ENCODE measurements at places on chromosomes 4 and X. TPM values are rescaled to one million over a fixed set of nuclear protein-coding genes. Genes with fewer than 3 reads are reported as not detected.
A peak's percentile ranks its signal among the peaks of the same experiment; 100 is the strongest.

The NMU gene
- total RNA-seq, result 71.2 TPM

The CLIC2 gene
- 5.9 TPM for total RNA-seq

The GC gene
- total RNA-seq, result 0.17 TPM

The CUL4B gene
- total RNA-seq, result 68.2 TPM

The F9 gene
- total RNA-seq, result 0.13 TPM

The RTL9 gene
- total RNA-seq, result 0.50 TPM

The LIMCH1 gene
- total RNA-seq, result 204 TPM

DNA sequence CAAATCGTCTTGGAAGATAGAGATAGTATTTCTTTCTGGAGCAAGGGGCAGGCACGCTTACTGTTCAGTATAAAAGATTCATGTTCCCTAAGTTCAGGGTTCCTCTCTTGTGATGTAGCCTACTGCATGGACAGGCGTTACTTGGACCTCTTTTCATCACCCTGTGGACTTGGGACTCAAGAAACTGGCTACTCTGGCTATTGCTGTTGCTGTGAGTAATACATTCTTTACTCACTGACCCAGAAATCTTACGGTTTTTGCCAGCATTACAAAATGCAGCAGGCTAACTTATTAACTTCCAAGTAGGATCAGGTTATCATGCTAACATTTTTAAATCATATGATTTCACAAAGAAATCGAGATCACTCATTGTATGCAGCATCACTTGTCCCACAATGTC, 12.8 kb upstream of the GUCY1B1 start:
- no peak for ATAC-seq

- no peak for ATAC-seq
Observed at GRCh38 chrX:13345037-13345436, 25.2 kb upstream of the ATXN3L start.

DNA sequence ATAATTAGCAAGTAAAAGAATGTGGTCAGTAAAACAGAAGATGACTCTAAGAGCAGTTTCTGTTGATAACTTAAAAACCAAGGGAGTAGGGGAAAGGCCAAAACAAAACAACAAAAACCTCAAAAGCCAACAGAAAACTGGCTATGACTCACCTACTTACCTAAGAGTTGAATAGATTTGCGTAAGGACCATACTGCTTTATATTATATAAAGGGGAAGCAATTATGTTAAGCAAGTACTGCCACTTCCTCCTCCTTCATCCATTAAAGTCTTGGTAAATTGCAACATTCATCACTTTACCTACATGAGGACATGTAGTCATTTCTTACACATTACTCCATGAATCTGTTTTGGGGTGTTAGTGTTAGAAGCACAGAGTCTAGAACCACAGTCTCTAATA, 85.9 kb upstream of the FAM47A start:
- ATAC-seq, result no peak

DNA sequence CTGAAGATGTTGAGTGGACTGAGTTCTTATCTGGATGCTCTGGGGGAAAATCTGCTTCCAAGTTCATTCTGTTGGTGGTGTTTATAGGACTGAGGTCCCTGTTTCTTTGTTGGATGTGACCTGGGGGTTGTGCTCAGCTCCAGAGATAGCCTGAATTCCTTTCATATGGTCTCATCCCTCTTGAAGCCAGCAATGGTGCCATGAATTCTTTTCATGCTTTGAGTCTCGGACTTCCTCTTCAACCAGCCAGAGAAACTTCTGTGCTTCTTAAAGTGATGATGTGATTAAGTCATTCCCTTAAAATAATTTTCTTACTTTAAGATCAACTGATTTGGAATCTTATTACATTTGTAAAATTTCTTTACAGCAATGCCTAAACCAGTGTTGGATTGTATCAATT, 233.8 kb upstream of the UGT8 start:
- no peak for ATAC-seq

GRCh38 chr4:1746919-1747602, 25.7 kb downstream of the TACC3 start:
- ATAC-seq, result no peak

DNA sequence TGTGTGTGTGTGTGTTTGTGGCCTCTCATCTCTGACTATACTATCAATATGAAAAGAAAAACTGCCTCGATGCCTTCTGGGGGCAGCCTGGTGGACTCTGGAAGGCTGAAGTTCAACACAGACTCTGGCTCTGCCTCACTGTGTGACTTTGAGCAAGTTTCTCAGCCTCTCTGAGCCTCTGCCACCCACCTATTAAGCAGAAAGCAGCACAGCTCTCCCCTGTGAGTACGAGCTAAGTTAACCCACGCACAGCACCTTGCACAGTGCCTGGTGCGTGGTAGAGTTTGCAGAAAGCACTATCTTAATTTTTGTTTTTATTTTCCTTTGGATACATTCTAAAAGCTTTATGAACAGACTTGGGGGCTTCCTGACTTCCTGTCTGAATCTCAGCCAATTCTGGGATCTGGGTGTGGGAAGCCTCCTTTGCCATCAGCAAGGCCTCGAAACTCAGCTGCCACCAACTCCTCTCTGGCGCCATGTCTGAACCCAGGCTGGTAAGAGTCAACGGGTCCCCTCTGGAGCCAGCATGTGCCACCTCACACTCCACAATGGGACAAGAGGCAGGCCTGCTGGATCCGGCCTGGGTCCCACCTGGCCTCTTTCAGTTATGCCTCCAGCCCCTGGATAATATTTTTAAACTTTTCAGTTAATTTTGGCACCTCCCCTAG, 57.3 kb downstream of the JAKMIP1 start:
- no peak for ATAC-seq

- ATAC-seq, result no peak
Observed at GRCh38 chr4:2936773-2937145, 26.4 kb downstream of the NOP14 start.

DNA sequence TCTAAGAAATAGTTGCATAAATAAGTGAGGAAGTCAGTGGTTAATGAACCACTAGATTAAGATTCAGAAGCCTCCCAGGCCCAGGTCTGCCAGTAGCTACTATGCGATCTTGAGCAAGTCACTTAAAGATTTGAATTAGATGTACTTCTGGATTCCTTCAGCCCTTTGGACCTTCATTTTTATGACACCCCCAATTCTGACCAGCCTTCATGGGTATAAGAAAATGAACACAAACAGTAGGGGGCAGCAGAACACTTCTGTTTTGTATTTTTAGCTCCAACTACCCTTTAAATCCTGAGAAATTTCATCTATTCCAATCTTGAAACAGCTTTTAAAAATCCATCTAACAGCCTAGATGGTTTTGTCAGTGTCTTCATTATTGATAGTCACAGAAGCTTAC, 19.0 kb downstream of the TMEM47 start:
- ATAC-seq, result no peak

DNA sequence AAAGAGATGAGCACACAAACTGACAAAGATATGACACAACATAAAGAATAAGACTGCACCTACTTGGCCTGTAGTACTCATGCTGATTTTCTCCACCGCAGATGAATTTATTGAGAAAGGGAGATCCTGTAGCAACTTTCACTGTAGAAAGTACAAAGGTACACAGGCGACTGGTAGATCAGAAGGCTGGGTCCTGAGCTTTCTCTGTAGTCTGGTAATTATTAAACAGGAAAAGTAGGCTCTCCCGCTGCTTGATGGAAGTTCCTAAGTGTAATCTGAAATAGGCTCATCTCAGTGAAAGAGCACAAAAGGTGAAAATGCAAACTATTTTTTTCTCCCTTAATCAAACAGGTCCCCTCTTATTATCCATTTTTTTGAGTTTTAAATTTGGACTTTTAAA, at the start of gene ADH6:
Gene ADH6, minus strand, starts transcription at position 175 of the 400 bp plus-strand sequence. Its CDS starts 94 bp downstream, at position 81.
- ATAC-seq, result no peak

- no peak for ATAC-seq
Observed at GRCh38 chrX:38717871-38718270, 83.4 kb upstream of the MID1IP1 start.

GRCh38 chr4:110198435-110199416, at the start of gene ELOVL6:
ELOVL6 (minus strand) TSS chr4:110198615; CDS start chr4:110198335, 280 bp downstream.
- ATAC-seq, result peak; percentile 62

- ATAC-seq, result no peak
Observed at GRCh38 chrX:150872773-150873336, 25.6 kb downstream of the CD99L2 start.

DNA sequence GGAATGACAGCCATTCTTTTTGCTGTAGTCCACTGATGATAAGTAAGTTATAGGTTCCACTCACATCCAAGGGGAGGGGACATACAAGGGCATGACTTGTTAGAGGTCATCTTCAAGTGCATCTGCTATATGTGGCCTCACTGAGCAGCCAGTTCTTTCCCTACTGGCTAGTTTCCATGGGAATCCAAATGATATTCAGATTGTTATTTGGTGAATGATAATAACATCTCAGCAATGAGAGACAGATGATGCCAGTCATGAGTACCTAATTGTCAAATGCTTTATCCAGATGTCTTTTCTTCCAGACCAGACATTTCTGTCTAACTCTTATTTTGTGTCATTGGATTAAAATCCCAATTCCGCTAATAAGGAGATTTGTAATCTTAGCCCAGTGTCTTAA, 460.4 kb upstream of the BOD1L1 start:
- ATAC-seq, result no peak

DNA sequence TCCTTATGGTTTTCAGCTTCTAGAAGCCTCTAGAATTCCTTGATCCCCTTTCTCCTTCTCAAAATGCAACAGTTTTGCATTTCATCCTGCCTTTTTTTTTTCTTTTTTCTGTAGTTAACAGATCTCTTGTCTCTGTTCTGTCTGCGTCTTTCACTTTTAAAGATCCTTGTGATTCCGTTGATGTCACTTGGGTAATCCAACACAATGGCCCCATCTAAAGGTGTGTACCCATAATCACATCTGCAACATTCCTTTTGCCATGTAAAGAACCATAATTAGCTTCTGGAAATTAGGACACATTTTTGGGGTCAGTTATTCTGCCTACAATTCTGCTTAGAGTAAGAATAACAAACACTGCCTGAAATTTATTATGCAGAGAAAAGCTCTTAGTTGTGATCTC, 1180.9 kb upstream of the ADGRL3 start:
- ATAC-seq, result no peak

- no peak for ATAC-seq
Observed at GRCh38 chrX:153462291-153462690, 8.1 kb downstream of the HAUS7 start.

- no peak for ATAC-seq
Observed at GRCh38 chr4:187469627-187470026, 525.9 kb upstream of the ZFP42 start.

DNA sequence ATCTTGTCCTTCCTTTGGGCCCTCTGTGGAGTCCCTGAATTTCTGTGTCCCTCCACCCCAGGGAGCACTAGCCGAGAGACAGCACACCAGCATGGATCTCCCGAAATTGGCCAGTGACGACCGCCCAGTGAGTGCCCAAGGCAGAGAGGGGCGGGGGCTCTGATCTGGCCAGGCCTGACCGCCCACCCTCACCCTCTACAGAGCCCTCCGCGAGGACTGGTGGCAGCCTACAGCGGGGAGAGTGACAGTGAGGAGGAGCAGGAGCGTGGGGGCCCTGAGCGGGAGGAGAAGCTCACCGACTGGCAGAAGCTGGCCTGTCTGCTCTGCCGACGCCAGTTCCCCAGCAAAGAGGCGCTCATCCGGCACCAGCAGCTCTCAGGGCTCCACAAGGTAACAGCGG, 8.4 kb upstream of the UBA1 start:
- ATAC-seq, result no peak

DNA sequence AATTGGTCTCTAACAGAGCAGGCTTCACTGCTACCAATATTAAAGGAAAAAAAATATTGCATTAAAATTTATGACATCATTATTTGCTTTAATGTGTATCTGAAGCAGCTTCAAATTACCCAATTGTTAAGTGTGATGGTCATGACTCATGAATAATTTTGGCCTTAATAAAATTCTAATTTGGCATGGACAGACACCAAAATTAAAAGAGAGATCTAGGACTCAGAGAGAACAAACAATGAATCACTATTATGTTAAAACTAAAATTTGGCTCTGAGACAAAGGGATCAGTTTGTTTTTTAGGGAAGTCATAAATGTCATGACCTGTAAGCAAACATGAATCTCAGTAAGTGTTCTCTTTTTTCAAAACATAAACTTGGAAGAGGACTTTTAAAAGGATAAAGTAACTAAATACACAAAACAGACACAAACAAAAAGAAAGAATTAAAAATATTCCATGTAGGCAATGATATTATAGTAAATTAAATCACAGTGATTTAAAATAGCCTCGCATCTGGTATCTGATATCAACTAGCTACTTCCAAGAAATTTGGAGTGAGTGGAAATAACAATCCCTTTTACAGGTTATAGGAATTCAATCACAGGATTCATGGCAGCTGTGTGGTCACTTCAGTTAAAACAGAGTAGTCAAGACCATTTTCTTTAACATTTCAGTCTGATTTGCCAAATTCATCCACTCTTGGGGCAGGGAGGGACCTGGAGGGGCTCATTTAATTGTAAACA, 11.6 kb downstream of the VEGFC start:
- ATAC-seq, result peak; percentile 11

- peak; percentile 58 for ATAC-seq
Observed at GRCh38 chr4:48141048-48141447, 7.0 kb upstream of the TXK start.
